Aorta (tissue), 5 donors: ENCODE measurements at places on chromosomes 4 and X. TPM values are rescaled to one million over a fixed set of nuclear protein-coding genes. Genes with fewer than 3 reads are reported as not detected.

DNA sequence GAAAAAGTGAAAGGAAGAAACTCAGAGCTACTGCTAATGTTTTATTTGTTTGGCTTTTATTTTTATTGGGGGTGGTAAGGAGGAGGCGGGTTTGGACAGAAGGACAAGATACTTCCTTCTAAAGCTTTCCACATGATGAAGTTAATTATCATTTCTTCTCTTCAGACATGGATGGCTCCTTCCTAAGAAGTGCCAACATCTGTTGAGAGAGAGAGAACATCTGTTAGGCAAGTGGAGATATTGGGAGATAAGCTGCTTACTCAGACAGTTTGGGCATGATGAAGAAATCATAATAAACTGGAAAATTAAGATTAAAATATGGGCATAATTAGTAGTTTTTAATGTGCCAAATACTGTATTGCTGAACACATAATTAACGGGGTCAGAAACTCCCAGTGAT lies 535.7 kb upstream of the INTU start:
- no peak for DNase-seq

DNA sequence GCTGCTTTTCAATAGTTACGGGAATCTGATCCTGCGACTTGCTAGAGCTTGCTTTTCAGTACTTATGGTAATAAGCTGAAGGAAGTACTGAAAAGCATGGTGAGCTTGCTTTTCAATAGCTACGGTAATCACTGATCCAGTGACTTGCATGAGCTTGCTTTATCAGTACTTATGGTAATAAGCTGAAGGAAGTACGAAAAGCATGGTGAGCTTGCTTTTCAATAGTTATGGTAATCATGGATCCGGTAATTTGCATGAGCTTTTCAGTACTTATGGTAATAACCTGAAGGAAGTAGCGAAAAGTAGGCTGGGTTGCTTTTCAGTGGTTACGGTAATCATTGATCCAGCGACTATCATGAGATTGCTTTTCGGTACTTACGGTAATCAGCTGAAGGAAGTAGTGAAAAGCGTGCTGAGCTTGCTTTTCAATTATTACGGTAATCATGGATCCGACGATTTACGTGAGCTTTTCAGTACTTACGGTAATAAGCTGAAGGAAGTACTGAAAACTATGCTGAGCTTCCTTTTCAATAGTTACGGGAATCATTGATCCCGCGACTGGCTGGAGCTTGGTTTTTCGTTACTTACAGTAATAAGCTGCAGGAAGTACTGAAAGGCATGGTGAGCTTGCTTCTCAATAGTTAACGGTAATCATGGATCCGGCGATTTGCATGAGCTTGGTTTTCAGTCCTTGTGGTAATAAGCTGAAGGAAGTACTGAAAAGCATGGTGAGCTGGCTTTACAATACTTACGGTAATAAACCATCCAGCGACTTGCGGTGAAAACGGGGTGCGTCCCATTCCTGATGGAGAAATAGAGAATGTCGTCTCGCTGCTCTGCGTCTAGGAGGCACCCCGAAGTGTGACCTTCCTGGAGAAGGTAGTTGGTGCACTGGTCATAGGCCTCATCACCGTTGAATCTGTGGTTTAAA lies 6.5 kb downstream of the CRLF2 start:
- DNase-seq = no peak

DNA sequence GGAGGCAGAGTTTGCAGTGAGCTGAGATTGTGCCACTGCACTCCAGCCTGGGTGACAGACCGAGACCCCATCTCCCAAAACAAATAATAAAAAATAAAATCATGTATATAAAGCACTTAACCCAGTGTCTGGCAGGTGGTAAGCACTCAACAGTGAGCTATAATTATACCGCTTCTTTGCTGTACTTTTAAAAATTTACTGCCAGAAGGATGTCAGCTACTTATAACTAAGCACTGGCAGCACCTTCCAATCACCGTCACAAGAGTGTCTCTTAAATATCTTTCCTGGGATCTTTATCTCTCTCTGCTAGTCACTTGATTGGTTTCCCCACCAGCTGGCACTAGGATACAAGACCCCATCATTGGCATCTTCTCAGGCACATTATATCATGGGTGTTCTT lies 53.9 kb upstream of the DAPP1 start:
- no peak for DNase-seq

- DNase-seq = no peak
These were observed 1090.7 kb downstream of the FAT4 start for GRCh38 chr4:126405369-126405982.

- no peak for DNase-seq
These were observed 132.1 kb downstream of the SPRY1 start for GRCh38 chr4:123528501-123529277.

GRCh38 chr4:114921790-114922591 lies 191.4 kb downstream of the NDST4 start:
- no peak for DNase-seq

The SLC49A3 gene
- 20.0 TPM for total RNA-seq
